ENCODE measurements at places on chromosomes 4 and X.

DNA sequence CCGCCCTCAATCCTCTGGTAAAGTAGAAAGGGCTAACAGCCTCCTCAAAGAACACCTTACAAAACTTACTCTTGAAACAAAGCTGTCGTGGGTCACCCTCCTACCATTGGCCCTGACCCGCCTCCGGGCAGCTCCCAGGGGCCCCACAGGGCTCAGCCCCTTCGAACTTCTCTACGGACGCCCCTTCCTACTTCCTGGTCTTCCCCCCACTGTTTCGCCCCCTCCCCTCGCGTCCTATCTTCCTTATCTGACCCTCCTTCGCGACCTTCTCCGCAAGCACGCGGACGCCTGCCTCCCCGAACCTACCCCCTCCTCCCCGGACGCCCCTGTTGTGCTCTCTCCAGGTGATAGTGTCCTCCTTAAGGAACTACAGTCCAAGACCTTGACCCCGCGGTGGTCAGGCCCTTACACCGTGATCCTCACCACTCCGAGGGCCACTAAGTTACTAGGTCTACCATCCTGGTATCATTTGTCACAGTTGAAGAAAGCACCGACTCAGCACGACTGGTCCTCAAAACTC, 963.1 kb downstream of the RPA4 start:
- DNase-seq: no peak

DNA sequence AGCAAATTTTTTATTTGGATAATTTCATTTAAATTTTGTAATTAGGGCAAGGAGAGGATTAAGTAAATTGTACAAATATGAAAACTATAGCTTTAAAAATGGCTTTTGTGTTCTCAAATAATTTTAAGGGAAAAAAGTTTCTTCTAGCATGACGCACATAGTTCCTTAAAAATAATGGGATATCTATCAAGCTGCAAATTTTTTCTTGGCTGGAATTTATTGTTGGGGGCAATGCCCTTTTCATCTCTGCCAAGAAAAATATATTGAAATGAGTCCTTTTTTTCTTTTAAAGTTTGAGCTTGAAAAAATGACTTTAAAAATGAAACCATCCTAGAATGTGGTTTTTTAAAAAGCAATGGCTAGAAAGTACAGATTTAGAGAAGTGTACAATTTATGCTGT, 154.4 kb upstream of the UGT8 start:
- no peak for DNase-seq

GRCh38 chr4:181520790-181521189, 722.4 kb upstream of the TENM3 start:
- DNase-seq: no peak

DNA sequence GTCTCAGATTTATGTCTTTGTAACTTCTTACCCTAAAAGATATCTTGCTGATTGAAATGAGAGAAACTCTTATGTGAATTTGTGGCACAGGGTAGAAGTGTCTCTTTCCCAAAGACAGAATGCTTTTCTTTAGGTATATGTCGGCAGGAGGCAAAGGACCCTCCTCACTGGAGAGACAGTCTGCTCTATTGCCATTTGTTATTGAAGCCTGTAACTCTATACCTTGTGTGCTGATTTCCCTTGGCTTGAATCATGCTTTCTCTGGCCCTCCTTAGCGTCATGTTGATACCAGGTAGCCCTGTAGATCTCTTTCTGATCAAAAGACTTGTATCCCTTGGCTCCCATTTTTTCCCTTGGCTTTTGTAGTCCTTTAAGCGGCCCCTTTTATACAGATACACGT, 284.3 kb downstream of the CXXC4 start:
- no peak for DNase-seq

DNA sequence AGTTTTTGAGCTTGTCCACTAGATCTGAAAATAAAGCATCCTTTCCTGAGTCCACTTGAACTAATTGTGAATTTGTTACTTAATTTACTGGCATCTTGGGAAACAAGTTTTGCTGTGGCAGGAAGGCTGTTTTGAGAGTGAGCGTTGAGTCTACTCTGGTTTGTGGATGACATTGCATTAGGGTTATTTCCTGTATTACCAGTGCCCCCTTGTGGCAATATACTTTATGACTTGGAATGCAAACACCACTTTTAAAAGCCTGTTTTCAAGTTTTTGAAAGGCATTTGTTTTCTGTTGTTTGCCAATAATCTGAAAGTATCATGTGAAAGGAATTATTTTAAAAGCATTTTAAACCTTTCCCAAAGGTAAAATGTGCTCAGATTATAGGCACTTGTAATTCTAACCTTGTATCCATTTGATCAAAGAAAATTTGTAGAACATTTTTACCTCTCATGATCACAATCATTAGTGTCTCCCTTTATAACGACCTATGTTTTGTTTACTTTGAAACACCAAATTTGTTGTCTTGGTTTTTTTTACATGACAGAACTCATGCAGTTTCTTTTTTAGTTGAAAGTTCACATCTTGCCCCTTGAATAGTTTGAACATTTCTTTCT, 18.0 kb upstream of the CYP2U1 start:
- peak; percentile 32 for DNase-seq

DNA sequence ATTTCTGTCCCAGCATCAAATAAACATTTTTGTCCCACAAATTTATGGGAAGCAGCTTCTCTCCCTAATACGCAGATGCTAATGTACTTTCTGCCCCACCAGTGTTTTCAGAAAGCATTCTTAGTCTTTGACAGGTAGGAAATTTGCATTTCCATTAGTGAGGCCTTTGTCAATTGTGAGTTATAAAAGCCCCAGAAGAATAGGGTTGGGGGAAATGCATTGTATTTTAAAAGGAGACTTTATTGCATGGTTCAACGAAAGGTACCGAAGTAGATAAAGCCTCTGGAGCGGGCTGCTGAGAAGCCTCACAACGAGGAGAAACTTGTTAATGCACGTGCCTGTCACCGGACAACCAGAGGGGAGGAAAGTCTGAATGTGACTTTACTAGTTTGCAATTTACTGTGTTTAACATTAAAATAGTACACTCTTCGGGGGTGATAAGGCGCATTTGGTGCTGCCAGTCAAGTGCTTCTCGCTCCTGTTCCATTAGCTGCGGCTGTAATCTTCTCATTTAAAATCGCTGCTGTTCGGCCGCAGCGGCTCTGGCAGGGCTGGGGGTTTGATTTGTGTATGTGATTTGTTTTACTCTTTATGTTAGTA, 63.4 kb downstream of the DCTD start:
- DNase-seq: no peak

GRCh38 chr4:146282657-146283056, 68.3 kb downstream of the REELD1 start:
- no peak for DNase-seq

- DNase-seq: peak; percentile 85
Observed at GRCh38 chr4:111027526-111027925, 404.6 kb upstream of the PITX2 start.

GRCh38 chr4:24643774-24644520, 59.6 kb upstream of the DHX15 start:
- no peak for DNase-seq

GRCh38 chrX:68989865-68990606, 161.2 kb downstream of the EFNB1 start:
- DNase-seq: peak; percentile 84

- no peak for DNase-seq
Observed at GRCh38 chr4:10253765-10254164, 137.2 kb upstream of the WDR1 start.

- DNase-seq: no peak
Observed at GRCh38 chrX:20284992-20285391, 18.3 kb upstream of the RPS6KA3 start.

DNA sequence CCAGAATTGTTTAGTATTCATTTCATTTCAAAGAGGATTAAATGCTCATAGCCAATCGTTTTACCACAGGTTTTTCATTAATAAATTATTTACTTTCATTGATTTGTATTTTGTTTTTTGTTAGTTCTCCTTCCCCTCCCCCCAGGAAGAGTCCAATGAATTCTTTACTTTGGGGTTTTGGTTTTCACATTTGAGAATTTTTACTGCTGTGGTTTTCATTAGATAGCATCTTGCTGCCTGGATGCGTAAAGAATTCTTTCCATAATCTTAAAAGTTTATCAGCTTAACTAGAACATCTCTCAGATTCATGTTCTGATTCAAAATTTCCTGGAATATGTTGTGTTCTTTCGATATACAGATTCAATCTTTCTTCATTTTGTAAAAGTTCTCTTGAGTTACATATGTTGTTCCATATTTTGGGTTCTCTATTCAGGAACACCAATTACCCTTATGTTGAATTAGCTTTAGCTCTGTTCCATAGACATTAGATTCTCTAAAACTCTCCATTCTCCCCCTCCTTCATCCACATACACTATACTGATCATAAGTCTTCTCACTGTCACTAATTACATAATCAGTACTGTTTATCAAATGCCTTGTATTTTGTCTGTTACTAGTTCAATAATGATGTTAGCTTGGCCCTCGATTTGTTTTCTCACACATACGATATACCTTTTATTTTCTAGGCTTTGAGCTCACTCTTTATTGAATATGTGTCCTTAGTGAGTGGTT, 184.4 kb downstream of the CAMK2D start:
- DNase-seq: peak; percentile 13

DNA sequence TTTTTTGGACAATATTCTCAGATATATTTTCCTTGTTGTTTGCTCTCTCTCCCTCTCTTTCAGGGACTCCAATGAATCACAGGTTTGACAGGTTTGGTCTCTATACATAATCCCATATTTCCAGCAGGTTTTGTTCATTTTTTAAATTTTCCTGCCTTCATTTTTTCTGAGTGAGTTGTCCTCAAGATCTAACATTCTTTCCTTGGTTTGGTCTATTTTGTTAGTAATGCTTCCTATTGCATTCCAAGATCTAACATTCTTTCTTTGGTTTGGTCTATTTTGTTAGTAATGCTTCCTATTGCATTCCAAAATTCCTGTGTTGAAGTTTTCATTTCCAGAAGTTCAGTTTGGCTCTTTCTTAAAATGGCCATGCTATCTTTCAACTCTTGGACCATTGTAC, 45.3 kb upstream of the ZMAT1 start:
- DNase-seq: no peak

DNA sequence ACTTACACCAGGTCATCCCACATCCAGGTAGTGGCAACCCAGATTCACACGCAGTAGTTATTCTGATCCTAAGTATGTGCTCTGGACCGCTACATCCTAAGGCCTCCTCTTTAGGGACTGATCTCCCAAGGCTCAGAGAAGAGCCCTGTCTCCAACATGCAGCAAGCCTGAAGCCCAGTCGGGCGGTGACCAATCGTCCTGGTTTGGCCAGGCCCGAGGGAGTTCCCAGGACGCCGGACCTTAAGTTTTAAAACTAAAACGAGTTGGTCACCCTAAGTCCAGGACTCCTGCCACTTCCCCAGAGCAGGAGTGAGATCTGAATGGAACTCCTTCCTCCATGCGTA, 385 bp downstream of the LYAR start:
- peak; percentile 4 for DNase-seq

GRCh38 chrX:32448320-32448719, 763.0 kb downstream of the DMD start:
- DNase-seq: no peak

DNA sequence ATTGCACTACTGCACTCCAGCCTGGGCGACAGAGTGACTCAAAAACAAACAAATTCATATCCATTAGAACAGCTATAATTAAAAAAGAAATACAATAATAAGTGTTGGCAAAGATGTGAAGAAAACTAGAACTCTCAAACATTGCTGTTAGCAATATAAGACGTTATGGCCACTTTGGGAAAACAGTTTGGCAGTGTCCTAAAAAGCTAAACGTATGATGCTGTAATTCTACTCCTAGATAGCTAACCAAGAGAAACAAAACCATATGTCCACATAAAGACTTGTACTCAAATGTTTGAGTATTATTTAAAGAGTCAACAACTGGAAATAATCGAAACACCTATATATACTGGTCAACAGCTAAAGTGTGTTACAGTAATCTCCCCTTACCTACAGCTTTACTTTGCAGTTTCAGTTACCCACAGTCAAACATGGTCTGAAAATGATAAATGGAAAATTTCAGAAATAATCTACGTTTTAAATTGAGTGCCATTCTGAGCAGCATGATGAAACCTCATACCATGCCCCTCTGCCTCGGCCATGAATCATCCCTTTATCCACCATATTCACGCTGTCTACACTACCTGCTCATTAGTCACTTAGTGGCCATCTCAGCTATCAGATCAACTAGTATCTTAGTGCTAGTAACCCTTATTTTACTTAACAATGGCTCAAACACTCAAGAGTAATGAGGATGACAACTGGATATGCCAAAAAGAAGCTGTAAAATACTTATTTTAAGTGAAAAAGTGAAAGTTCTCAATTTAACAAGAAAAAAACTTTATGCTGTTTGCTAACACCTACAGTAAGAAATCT, 4.9 kb downstream of the ELF2 start:
- peak; percentile 46 for DNase-seq

DNA sequence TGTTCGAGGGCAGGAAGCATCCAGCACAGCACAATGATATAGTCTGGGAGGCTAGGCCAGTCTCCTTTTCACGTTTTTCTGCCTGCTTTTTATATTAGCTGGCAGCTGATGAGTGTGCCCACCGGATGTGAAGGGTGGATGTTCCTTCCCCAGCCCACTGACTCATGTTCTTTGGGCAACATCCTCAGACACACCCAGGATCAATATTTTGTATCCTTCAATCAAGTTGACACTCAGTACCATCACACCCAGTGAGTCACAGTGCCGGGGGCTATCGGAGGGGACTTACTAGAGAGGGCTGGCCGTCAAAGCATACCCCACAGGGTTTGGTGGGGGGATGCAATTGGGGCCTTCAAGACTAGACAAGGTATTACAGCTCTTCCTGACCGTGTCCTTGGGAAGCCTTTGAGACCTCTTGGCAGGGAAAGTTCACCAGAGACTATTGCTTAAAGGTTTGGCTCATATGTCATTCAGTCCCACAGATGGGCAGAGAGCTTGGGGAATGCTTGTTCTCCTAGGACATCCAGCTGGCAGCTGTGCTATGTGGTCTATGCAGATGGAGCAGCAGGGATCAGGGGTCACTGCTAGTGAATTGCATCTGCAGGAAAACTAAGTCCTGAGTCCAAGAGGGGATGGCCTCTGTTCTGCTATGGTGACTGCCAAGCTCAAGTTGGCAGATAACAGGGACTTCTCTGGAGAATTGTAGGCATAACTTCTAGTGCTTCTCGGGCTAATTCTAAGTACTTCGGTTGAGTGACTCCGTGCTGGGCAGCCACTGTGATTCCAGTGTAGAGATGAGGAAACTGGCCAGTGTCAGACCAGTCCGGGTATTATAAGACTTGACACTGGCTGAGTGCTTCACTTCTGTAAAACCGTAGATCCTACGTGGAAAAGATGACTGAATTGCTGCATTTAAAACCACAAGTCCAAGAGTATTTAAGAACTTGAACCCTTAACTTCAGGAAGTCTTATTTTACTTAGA, 12.9 kb upstream of the WDR1 start:
- DNase-seq: no peak

DNA sequence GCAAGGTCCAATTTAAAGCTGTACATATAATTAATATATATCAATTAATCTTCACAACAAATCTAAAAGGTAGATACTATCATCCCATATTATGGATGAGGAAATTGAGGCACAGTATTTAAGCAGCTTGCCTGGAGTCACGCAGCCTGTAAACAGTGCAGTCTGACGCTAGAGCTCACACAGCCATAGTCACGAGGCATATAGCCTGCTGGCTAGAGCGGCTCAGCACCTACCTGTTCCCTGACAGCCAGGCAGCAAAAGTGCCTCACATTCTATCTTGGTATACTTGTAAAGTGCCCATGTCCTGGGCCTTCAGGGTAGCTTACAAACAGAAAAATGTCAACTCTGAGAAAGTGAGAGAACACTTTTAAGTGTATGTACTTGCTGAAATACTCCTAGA, 222.6 kb upstream of the NEIL3 start:
- DNase-seq: no peak

GRCh38 chr4:154838155-154838554, 57.1 kb downstream of the RBM46 start:
- DNase-seq: no peak

- DNase-seq: no peak
Observed at GRCh38 chrX:3549411-3549911, 164.0 kb downstream of the PRKX start.
